ENCODE measurements at places on chromosomes 6 and 20. TPM values are rescaled to one million over a fixed set of nuclear protein-coding genes. Genes with fewer than 3 reads are reported as not detected.

- DNase-seq: no peak
Observed at GRCh38 chr6:163098827-163099479, 315.6 kb upstream of the QKI start.

Gene OPN5
- not detected for total RNA-seq

DNA sequence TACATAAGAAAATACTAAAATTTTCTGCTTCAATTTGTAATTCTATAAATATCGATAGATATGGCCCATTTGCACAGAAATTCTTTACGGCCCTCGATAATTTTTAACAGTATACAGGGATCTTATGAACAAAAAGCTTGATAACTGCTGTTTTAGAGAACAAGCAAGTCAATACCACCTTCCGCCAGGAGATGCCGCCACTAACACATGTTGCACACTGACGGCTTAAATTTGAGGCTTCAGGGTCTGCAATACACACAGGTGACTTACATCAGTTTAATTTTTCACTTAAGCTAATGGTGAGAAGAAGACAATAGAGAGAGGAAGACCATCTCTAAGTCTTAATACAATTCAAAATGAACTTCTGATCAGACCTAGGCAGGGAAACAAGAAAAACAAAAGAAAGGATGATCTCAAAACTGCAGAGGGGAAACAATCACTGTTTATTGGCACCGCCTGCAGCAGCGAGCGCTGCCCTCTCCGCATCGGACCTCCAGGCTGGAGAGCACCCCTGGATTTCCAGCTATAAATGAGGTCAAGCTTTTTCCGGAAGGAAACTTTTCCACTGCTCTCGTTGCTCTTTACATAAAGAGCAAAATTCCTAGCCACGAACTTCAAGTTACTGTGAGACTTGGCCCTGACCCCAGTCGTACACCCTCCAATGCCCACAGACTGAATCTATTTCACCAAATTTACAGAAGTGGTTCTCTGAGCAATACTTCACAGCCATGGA lies 53.9 kb downstream of the OTOR start:
- peak; percentile 94 for DNase-seq

GRCh38 chr6:44367681-44368080 lies 19.8 kb upstream of the CDC5L start:
- DNase-seq: no peak

DNA sequence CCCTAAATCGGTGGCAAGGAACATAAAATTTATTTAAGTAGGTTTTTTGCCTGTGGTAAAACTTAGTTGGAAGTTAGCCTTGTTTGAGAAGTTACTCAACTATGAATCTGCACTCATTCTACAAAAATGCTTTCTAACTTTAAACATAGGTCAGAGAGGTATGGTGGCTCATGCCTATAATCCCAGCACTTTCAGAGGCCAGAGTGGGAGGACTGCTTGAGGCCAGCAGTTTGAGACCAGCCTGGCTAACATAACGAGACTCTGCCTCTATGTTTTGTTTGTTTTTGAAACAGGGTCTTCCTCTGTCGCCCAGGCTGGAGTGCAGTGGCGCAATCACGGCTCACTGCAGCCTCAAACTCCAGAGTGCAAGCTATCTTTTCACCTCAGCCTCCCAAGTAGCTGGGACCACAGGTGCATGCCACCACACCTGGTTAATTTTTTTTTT lies 16.2 kb downstream of the USP49 start:
- no peak for DNase-seq

GRCh38 chr20:4898282-4899244 lies 102.7 kb downstream of the SLC23A2 start:
- DNase-seq: peak; percentile 56

DNA sequence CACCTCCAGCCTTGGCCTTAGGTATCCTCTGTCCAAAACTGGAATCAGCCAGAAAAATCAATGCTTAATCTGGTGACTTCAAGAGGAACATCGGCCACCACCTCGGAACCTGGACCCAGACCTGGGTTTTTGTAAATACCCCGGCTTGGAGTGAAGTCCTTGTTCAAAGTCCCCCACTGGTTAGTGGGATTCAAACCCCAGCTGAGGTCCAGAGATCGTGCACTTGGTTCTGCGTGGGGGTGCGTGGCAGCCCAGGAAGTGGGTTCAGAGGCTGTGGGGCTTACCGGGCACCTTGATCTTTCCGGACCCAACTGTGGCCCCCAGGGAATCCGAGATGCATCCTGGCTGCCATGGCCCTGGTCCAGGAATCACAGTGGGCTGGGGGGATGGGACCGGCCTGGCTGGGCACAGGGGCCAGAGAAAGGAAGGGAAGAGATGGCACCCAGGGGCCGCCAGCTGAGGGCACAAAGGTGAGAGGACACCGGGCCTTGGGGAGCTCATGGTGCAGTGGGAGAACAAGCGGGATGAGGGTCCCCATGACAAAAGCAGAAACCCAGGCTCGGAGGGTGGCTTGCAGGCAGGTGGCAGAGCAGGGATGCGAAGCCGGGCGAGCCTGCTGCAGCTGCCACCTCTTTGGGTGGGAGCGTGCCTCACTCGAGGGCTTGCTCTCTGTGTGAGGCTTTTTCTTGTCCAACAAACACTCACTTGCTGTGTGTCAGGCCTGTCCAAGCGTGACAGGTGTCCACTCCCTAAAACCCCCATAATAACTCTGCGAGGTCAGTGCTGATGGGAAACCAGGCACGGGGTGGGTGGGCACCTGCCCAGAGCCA lies 27.7 kb downstream of the ZBP1 start:
- no peak for DNase-seq

DNA sequence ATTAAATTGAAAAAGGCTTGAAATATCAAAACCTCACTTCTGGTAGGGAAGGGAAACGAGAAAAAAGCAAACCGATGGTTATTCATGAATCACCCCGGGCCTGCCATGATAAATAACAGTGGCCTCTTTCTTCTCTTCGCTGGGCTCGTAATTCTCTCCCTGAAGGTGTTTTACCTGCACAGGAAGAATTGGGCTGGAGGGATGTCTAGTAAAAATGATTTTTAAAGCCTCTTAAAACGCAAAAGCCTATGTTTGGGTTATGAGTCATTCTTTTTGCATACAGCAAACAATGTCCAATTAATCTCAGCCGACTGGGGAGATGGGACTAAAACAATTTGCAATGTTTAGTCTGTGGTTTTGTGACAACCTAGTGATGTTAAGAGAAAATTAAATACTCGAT lies 16.8 kb downstream of the LINC00237 start:
- DNase-seq: no peak

Gene AGPAT4
- total RNA-seq: 61.1 TPM

DNA sequence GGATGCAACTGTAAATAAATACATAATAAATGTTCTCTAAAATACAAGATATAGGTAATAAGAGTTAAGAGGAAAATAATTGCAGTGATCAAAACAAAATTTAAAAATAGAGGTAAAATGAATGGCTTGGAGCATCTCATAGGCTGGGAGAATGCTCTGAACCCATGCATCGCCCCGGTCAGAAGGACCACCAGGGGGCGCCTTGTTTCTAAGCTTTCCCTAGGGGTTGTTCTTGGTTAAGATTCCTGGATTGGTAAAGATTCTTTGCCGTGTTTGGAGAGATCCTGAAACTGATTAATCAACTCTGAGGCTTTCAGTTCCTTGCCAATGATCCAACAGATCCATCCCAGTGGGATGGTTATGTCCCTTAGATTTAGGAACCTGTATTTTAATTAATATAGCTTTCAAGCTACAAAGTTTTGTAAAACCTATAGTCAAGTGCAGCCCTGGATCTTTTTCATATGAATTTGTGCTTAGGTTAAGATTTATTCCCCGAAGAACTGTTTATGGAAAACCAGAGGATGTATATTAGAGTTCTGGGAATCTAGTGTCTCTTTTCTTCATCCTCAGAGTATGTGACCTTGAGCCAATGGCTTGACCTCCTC lies 45.3 kb upstream of the PRELID3B start:
- DNase-seq: peak; percentile 94

- no peak for DNase-seq
Observed at GRCh38 chr6:52570291-52570700, 6.6 kb downstream of the TRAM2 start.

DNA sequence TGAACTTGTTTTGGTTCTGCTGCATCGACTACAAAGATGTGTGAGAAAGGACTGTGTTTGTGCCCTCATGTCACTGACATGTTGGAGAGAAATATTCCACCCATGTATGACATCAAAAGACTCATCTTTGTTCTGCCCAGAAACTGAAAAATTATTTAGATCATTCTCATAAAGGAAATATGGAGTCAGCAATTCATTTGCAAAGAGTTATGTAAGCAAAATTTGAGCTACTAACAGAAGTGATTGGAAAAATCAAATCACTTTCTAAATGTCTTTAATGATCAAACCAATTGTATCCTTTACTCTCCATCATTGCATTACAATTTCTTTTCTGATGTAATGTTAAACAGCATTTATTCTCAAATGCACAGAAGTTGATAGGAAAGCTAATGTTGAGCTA lies 19.3 kb downstream of the ADAT2 start:
- no peak for DNase-seq

Measured in endodermal cell (in vitro differentiated cells).